ENCODE measurements at places on chromosomes 1 and 21.

DNA sequence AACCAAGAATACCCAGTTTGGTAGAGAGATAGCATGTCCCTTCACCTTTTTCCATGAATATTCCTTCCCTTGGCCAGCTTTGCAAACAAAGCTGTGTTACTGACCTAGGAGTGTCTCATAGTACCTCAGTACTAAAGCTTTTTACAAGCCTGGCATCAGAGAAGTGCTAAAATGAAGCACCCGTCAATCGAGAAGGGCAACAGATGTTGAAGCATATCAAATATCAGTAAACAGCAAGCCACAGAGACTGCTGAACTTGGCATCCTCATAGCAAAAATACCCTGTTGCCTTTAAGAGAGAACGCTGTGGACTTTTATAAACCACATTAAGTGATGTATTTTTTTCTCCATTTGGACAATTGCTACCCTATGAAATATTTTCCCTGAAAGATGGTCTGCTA lies 128.6 kb upstream of the HOOK1 start:
- no peak for DNase-seq

- no peak for DNase-seq
Measured at GRCh38 chr21:34364921-34365320, 1.1 kb downstream of the KCNE2 start.

DNA sequence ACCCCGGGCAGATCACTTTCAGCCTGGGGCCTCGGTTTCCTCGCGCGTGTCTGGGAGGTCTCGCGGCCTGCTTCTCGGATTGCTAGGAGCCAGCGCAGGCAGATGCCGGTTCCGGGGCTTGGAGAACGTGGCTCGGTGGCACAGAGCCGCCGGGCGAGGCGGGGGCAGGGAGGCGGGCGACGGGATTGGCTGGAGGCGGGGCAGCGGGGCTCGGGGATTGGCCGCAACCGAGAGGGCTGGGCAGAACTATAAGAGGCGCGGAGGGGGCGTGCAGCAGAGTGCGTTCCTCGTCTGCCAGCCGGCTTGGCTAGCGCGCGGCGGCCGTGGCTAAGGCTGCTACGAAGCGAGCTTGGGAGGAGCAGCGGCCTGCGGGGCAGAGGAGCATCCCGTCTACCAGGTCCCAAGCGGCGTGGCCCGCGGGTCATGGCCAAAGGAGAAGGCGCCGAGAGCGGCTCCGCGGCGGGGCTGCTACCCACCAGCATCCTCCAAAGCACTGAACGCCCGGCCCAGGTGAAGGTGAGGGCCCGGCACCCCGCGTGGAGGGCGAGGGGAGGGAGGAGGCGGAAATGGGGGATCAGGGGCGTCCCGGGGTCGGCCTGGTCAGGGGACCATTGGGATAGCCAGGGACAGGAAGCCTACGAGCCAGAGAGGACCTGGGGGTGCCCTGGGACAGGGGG lies at the start of gene MFSD2A:
Gene MFSD2A (plus strand): TSS at position 276 of the 677 bp plus-strand sequence. CDS start 148 bp downstream, at position 424.
- peak; percentile 91 for DNase-seq

- no peak for DNase-seq
Measured at GRCh38 chr1:25427696-25428095, 3.0 kb upstream of the MACO1 start.

- DNase-seq, result no peak
Measured at GRCh38 chr1:156508205-156508954, 7.8 kb upstream of the MEF2D start.

- DNase-seq, result no peak
Measured at GRCh38 chr21:35827004-35827403, 233.3 kb downstream of the SETD4 start.

GRCh38 chr1:188822248-188822647 lies 1655.4 kb downstream of the BRINP3 start:
- DNase-seq, result no peak

- no peak for DNase-seq
Measured at GRCh38 chr1:115255154-115255553, 82.9 kb downstream of the NGF start.

DNA sequence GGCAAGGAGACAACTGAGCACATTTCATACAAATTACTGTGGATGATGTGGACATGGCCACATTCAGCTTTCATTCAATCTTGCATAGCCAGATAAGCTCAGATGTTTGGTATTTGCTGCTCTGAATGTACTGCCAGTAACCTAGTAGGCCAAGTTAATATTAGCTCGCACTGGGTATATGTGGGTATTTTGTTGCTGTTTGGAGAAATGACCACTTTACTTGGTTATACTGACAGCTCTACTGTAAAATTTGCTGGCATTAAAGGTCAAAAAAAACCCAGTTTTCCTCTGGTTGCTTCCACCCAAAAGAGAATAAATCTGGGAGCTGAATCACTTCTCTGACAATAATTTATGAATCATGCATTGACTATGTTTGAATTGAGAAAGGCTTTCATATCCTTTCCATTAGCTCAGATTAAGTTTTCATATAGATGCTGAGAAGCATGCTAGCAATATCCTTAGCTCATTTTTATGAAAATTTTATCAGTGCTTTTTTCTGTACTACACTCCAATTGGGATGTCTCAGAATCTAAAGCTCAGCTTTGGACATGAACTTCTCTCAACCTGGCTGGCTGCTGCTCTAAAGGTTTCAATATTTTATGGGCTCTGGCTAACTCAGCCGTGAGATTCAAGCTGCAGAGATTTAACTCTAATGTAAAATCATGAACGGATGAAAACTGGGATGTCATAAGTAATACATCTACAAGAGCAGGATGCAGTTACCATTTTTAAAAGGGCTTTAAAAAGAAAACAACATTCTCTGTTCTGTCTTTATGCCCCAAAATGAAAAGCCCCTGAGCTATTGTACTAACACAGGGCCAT lies 330.0 kb downstream of the BARHL2 start:
- no peak for DNase-seq

DNA sequence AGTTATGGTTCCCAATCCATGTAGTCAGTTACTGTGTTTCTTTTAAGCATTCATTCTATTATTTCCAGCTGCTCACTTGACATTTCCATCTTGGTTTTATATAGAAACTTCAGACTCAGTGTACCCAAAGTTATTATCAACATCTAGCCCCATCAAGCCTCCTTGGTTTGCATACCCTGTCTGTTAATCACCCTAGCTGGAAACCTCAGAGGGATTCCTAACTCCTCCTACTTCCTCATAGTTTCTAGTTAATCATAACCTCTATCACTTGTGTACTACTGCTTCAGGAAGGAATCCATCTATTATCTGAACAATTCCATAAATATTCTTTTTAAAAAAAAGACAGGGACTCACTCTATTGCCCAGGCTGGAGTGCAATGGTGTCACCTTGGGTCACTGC lies 293.3 kb downstream of the SDCCAG8 start:
- DNase-seq, result no peak

- DNase-seq, result no peak
Measured at GRCh38 chr21:17139696-17140095, 373.1 kb upstream of the CXADR start.

- DNase-seq, result no peak
Measured at GRCh38 chr21:28798798-28799197, 193.9 kb downstream of the LTN1 start.

- DNase-seq, result no peak
Measured at GRCh38 chr1:157652859-157653493, 47.6 kb downstream of the FCRL3 start.

GRCh38 chr1:43772978-43773377 lies 65.6 kb downstream of the ST3GAL3 start:
- no peak for DNase-seq

DNA sequence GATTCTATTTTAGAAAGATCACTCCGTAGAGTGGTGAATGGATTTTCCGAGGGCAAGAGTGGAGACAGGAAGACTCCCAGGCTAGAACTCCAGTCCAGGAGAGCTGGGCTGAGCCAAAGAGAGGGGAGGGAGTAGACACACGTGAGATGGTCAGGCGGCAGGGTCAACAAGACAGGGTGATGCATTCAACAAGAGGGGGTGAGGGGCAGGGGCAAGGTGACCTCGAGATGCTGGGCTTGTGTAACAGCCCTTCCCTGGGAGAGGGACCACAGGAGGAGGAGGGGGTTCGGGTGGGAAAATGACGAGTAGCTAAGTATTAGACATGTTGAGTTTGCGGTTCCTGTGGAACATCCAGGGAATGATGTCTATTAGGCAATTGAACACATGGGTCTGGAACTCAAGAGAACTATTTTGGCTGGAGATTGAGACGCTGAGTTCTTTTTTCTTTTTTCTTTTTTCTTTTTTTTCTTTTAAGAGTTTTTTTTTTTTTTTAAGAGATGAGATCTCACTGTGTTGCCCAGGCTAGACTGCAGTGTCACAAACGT lies 13.3 kb downstream of the RSPO1 start:
- DNase-seq, result no peak

- DNase-seq, result no peak
Measured at GRCh38 chr21:35885942-35886541, 174.3 kb downstream of the SETD4 start.
